ENCODE measurements at places on chromosomes 11 and 22.

- DNase-seq, result no peak
Measured at GRCh38 chr22:49705216-49705971, 122.3 kb downstream of the BRD1 start.

DNA sequence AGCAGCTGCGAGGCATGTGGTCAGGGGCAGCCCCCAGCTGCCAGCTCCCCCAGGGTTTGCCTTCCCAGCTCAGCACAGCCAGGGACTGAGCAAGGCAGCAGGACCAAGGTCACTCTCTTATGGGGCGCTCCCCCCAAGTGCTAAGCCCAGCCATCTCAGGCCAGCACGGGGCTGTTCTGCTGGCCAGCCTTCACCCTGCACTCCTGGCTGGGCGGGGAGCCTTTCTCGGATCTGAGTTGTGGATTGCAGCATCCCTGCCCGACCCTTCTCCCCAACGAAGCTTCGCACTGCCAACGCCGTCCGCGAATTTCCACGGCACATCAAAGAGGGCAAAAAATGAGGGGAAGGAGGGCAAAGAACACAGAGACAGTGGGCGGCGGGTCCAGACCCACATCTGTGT, 42.5 kb upstream of the GAL start:
- no peak for DNase-seq

DNA sequence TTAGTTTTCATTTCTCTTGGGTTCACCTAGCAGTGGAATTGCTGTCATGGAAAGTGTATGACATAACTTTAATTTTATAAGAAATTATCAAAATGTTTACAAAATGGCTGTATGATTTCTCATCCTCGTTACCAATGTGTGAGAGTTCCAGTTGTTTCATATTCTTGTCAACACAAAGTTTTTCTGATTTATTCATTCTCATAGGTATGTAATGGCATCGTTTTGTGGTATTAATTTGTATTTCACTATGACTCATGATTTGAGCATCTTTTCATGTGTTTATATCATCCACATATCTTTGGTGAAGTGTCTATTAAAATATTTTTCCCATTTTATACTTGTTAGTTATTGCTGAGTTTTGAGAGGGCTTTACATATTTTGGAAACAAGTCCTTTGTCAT, 5.5 kb downstream of the FAM111B start:
- DNase-seq, result no peak

DNA sequence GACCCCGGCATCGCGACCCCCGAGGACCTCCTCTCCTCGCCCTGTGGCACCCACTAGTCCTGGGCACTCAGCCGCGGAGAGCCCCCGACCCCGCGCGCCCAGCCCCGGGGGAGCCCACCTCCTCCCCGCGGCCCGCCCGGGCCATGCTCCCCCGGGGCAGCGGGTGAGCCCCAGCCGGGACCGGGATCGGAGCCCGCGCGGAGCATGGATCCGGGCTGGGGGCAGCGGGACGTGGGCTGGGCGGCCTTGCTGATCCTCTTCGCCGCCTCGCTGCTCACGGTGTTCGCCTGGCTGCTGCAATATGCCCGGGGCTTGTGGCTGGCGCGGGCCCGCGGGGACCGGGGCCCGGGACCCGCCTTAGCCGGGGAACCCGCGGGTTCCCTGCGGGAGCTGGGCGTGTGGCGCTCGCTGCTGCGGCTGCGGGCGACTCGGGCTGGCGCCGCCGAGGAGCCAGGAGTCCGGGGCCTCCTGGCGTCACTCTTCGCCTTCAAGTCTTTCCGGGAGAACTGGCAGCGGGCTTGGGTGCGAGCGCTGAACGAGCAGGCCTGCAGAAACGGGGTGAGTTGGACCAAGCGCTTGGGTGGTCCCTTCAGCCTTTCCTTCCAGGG, 498 bp downstream of the C2CD2L start:
- DNase-seq, result no peak

DNA sequence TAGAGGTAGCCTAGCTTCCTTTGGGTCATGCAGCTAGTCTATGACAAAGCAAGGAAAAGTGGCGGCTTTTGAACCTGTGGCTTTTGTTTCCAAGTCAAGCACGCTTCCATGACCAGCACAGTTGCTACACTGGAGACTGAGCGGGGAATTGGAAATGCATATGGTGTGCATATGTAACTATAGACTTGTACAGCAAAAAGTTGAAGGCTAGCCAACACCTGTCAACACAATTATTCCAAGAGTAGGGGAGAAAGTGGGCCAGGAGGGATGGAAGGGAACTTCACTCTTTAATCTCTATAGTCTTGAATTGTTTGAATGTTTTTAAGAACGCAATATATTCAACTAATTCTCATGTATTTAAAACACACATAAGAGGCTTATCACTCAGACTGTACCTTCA, 218.5 kb upstream of the CADM1 start:
- DNase-seq, result peak; percentile 88

DNA sequence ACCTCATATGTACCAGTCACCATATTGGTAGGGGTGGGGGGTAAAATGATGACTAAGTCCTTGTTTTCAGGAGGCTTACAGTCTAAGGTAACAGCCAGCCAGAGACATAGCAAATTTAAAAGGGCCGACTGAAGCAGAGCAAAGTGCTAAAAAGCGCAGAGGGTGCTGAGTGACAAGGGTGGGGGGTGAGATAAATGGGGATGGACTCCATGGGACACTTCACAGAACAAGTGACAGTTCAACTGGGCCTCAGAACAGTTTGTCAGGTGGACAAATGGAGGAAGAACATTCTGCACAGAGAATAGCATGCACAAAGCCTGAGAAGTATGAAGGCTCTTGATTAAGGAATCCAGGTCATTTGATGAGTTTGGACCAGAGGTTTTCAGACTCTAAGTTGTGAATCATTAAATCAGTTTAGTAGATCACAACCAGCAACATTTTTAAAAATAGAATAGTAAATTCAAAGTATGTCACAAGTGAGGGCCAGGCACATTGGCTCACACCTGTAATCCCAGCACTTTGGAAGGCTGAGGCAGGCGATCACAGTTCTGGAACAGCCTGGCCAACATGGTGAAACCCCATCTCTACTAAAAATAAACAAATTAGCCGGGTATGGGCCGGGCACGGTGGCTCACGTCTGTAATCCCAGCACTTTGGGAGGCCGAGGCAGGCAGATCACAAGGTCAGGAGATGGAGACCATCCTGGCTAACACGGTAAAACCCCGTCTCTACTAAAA, 14.0 kb downstream of the BBS1 start:
- no peak for DNase-seq

DNA sequence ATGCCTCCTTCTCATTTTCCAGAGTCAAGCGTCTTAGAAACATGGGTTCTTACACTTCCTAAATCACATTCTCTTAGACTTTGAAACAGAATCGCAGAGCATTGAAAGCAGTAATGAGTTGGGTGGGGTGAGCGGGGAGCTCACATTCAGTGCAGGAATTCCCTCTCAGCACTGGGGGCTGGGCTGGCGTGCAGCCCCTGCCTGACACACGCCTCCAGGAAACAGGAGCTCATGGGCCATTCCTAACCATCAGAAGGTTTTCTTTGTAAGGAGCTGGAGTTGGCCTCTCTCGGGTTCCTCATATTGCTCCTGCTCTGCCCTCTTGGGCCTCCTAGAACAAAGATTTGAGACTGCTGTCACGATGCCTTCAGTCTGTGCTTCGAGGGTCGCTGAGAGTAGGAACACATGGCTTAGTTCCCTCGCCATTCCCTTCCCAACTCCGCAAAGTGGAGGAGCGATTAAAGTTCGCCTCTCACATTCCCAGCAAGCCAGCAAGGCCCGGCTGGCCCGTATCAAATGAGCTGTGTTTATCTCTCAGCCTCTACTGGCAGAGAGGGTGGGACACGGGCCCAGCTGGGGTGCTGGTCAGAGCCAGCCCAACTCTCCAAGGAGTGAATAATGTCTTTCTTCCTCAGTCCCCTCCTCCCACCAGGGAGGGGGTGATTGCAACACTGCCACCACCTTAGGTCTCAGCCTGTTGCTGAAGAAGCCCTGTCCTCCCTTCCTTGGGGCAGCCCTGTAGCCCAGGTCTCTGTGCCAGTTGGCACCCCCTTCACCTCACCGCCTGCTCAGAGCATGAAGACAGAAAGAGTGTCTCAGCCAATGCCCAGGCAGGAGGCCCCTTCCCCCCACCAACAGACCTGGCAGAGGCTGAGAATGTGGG, 10.4 kb downstream of the CHRDL2 start:
- DNase-seq, result no peak

DNA sequence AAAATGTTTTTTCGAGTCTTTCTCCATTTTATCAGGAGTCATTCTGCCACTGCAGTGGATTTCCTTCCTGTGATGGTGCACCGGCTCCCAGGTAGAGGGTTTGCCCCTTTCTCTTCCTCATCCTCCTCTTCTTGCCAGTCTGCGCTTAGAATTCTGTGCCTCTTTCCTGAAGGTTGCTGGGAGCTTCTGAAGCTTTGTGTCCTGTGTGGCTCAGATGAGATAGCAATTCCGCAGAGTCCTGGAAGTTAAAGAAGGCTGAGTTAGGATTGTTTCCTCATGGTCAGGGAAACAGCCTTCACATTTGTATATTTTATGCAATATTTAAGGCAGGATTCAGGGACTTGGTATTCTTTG, 264 bp downstream of the BCO2 start:
- DNase-seq, result no peak

GRCh38 chr11:73100578-73100977, 41.5 kb downstream of the FCHSD2 start:
- DNase-seq, result no peak

DNA sequence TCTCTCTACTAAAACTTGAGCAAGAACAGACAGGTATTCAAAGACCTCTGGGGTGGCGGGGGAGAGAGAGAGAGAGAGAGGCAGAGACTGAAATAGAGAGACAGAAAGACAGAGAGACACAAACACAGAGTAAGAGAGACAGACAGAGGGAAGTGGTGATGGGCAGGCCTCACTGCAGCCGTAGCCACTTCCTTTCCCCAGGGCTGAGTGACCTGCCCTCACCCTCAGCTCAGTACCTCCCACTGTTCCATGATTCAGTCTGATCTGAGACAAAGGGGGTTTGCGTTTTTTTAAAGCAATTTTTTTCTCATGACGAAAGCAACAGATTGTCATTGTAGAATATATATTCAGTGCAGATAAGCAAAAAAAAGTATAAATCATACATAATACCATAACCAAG, 607.9 kb upstream of the B3GAT1 start:
- DNase-seq, result no peak

GRCh38 chr11:94557421-94557820, 9.7 kb upstream of the PIWIL4 start:
- DNase-seq, result no peak

GRCh38 chr22:44622147-44622427, 79.9 kb upstream of the PRR5 start:
- no peak for DNase-seq

- DNase-seq, result no peak
Measured at GRCh38 chr11:41414771-41415440, 44.5 kb downstream of the LRRC4C start.

DNA sequence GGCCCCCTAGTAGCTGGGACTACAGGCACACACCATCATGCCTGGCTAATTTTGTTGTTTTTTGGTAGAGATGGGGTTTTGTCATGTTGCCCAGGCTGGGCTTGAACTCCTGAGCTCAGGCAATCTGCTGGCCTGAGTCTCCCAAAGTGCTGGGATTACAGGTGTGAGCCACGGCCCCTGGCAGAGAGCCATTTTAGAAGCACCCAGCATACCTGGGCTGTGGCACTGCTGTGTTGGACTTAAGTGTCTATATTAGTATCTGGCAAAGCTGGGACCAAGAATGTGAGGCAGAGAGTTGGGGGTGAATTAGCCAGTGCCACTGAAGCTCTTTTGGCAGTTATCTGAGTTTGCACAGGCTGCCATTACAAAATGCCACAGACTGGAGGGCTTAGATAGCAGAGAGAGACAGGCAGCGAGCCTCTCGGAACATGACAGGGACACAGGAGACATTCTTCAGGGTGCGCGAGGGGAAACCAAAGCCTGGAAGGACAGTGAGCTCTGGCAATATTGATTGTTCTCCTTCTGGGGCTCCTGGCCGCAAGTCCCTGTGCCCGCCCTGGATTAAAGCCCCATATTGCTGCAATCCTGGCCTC, 87.7 kb upstream of the ALX4 start:
- DNase-seq, result peak; percentile 67

DNA sequence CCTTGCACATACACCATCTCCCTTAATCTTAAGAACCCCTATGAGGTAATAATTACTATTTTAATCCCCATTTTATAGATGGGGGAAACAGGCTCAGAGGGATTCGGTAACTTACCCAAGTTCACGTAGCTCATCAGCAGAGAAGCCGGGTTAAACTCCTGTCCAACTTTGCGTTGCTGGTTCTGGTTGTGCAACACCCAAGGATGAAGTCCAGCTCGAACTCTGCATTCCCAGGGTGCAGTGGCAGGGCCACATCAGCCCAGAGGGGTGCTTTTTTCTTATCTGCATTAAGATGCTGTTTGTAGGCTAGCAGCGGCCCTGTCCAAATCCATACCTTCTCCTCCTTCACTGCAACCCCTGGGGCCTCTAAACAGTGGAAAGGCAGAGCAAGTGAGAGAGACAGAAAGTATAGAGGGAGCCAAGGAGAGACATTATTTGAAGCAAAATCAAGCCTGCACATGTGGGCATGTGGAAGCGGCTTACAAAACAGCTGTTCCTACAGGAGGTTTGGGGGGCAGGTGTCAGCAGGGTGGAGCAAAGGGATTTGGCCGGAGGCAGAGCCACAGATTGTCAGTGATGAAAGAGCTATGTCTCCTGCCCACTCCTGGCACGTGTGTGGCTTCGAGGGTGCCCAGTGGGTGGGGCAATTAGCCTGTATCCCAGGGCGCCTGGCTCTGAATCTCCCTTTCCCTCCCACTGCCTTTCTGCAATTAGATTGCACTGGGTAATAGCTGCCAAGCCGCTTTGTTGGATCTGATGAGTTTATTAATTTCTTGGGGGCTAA, 129.5 kb upstream of the TBCEL start:
- DNase-seq, result peak; percentile 94

DNA sequence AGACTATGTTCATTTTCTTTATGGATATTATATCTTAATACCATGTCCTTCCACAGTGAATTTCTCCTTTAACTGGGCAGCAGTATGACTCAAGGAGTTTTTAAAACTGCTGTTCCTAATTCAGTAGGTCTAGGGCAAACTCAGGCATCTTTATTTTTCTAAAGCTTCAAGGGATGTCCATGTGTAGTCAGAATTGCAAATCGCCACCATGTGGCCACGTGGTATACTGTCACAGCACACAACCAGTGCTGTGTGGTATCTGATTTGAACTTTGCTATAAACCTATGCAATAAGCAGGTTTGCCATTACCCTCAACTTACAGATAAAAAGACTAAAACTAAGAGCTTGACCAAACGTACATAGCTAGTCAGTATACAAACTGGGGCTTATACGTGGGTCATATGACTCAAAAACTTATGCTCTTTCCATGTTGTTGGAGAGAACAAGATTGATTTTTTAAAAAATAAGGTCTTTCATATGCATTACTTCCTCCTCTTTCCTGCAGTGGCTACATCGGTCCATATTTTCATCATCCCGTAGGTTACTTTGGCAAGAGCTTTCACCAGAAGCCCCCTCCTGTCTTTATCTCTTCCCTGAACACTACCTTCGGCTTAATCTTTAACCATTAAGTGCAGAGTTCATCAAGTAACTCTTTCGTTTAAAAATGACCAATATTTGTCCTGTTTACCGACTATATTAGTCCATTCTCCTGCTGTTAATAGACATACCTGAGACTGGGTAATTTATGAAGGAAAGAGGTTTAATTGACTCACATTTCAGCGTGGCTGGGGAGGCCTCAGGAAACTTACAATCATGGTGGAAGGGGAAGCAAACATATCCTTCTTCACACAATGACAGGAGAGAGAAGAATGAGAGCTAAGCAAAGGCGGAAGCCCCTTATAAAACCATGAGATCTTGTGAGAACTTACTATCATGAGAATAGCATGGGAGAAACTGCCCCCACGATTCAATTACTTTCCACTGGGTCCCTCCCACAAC, 8.0 kb upstream of the HTATIP2 start:
- DNase-seq, result peak; percentile 61
